Vagina (tissue), 2 donors: ENCODE measurements at places on chromosomes 11 and 22. TPM values are rescaled to one million over a fixed set of nuclear protein-coding genes. Genes with fewer than 3 reads are reported as not detected.
A peak's percentile ranks its signal among the peaks of the same experiment; 100 is the strongest.

- no peak overlapping the region for H3K27ac ChIP-seq
- no peak for DNase-seq
- H3K4me3 ChIP-seq: no peak overlapping the region
- H3K4me1 ChIP-seq: peaks cover 87% of the 10 kb centered on the region
Observed at GRCh38 chr11:2691355-2691761, 8.4 kb downstream of the KCNQ1OT1 start.

GRCh38 chr11:15704556-15704955 is 589.8 kb downstream of the INSC start:
- H3K4me1 ChIP-seq: peaks cover 14% of the 10 kb centered on the region
- DNase-seq: no peak
- H3K4me3 ChIP-seq: no peak overlapping the region
- no peak overlapping the region for H3K27ac ChIP-seq
- H3K36me3 ChIP-seq: no peaks in the 10 kb centered on the region

DNA sequence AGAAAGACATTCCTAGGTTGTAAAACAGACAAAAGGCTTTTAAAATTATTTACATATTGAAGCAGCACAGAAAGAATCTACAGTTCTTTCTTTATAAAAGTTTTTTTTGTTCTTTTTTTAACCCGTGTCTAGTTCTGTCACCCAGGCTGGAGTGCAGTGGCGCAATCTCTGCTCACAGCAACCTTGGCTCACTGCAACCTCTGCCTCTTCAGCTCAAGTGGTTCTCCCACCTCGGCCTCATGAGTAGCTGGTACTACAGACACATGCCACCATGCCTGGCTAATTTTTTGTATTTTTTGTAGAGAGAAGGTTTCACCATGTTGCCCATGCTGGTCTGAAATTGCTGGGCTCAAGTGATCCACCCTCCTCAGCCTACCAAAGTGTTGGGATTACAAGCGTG is 3.8 kb upstream of the INCENP start:
- H3K4me3 ChIP-seq: no peak overlapping the region
- no peak for DNase-seq
- peaks cover 14% of the 10 kb centered on the region for H3K4me1 ChIP-seq
- no peaks in the 10 kb centered on the region for H3K27me3 ChIP-seq
- H3K27ac ChIP-seq: no peak overlapping the region

Gene MRPL40
- total RNA-seq: 23.3 TPM

GRCh38 chr11:1387521-1387920 is 2.2 kb upstream of the BRSK2 start:
- H3K27ac ChIP-seq: no peak overlapping the region
- no peak overlapping the region for H3K4me3 ChIP-seq
- H3K4me1 ChIP-seq: peaks cover 29% of the 10 kb centered on the region
- no peaks in the 10 kb centered on the region for H3K36me3 ChIP-seq
- DNase-seq: no peak
- H3K27me3 ChIP-seq: peaks cover 10% of the 10 kb centered on the region

DNA sequence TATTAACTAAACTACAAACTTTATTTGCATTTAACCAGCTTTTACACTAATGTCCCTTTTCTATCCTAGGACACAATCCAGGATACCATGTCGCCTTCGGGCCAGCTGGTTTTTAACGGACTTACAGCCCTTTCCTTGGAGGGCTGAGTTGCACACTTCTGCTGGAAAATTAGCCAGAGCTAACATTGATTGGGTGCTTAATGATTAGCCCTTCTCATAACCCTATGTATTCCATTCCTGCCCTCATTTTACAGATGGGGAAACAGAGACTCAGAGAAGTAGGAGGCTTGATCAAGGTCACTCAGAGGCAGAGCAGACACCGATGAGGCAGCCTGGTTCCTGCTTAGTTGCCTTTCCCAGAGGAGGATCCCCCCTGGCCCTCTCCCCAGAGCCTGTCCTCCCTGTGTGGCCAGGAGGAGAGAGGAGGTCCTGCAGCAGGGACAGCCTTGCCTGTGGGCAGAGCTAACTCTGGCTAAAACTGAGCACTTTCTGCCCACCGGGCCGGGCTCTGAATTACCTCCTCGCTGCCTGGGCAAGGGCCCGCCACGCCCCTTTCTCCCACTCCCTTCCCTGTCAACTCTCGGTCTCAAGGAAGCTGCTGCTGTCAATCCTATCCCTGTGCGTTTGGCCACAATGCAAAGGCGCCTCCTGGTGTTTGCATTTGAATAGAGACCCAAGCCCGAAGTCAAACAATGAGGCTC is 59.6 kb upstream of the PAX6 start:
- peak; percentile 71 for DNase-seq
- H3K4me1 ChIP-seq: no peaks in the 10 kb centered on the region
- H3K27me3 ChIP-seq: no peaks in the 10 kb centered on the region

Gene OR5B12
- total RNA-seq: not detected

DNA sequence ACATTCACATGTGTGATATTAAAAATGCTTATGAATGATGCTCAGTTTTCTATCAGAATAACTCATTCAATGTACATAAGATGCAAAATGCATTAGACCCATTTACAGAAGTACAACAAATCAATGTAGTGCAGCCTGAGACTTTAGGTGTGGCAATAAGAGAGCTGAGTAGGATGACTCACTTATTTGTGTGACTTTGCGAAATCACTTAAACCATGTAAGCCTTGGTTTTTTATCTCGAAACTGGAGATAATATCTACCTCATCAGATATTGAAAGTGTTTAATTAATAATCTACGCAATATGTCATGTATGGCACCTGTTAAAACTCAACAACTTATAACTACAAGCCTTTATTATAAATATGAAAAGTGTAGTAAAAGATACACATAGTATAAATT is 105.7 kb upstream of the LUZP2 start:
- H3K4me1 ChIP-seq: no peaks in the 10 kb centered on the region
- DNase-seq: no peak
- H3K36me3 ChIP-seq: no peaks in the 10 kb centered on the region
- H3K4me3 ChIP-seq: no peak overlapping the region

DNA sequence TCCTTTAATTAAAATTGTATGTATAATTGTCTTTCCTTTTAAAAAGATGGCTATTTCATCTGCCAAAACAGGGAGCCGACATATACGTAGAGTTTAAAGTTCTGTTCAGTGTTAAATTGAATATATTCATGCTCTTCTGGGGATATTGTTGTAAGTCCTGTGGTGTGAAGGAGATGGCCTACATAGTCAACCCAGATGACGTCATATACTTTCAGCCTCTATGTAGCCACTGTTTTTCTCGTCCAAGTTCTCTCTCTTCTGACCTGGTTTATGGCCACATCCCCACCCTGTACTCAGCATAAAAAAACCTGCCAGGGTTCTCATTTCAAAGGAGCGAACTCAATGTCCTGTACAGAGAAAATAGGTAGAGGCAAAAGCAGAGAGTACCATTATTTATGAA is 509.4 kb upstream of the ARHGAP42 start:
- H3K4me1 ChIP-seq: no peaks in the 10 kb centered on the region
- H3K4me3 ChIP-seq: no peak overlapping the region
- H3K36me3 ChIP-seq: no peaks in the 10 kb centered on the region
- no peak for DNase-seq
- H3K27me3 ChIP-seq: no peaks in the 10 kb centered on the region

DNA sequence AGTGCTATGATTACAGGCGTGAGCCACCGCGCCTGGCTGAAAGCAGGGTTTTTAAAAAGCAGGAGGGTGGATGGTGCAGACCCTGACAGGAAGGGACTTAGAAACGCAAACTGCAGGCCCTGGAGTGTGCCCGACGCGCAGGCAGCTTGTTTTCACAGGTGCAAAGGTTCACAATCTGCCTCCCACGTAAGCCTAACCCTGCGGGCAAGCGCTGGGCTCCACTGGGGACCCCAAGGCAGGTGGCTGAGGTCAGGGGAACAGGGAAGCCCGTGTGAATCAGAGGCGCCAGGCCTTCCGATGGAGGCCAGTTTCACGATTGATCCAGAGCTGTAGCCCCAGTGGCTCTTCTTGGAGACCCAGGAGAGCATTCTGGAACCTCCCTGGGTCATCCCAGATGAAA is 256.3 kb downstream of the BRD1 start:
- H3K27me3 ChIP-seq: no peaks in the 10 kb centered on the region
- H3K36me3 ChIP-seq: no peaks in the 10 kb centered on the region
- DNase-seq: no peak
- H3K4me3 ChIP-seq: no peak overlapping the region

DNA sequence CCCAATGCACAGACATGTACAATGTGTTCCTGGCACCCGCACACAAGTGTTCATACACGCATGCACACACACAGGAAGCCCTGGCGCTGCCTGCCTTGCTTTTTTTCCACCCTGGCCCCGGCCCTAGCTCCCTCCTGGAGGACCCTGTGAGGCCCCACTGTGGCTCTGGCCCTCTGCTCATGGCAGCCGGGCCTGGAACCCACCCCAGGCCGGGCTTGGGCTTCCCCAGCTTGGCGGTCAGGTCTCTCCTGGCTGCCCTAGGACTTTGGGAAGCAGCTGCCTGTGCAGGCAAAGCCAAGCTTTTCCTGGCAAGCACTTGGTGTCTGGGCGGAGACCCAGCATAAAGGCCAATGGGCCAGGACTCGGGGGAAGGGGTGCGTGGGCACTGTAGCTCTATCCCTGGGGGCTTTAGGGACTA is 30.5 kb downstream of the CD82 start:
- H3K27me3 ChIP-seq: no peaks in the 10 kb centered on the region
- peaks cover 30% of the 10 kb centered on the region for H3K4me1 ChIP-seq
- no peak overlapping the region for H3K4me3 ChIP-seq
- H3K27ac ChIP-seq: peak overlapping the region; percentile 50

Gene OR51D1
- total RNA-seq: not detected

DNA sequence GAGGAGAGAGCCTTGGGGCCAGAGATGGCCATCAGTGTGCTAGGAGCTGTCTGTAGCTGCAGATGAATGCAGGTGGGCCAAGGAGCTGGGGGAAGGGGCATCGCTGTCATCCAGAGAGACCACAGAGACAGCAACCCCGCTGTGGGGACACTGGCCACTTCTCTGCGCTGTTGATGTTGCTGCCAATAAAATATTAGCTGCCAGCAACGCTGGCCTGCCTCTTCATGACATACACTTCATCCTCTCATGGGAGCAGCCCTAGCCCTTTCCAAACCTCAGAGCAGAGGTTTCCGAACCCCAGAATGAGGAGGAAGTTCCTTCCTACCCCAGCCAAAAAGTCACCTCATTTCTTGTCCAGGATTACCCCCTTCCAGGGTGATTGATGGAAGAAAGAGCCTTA is 106.2 kb downstream of the PARVA start:
- peaks cover 22% of the 10 kb centered on the region for H3K4me1 ChIP-seq
- H3K27ac ChIP-seq: peak overlapping the region; percentile 13
- DNase-seq: no peak

- no peak overlapping the region for H3K27ac ChIP-seq
- H3K36me3 ChIP-seq: no peaks in the 10 kb centered on the region
- H3K27me3 ChIP-seq: no peaks in the 10 kb centered on the region
- H3K4me1 ChIP-seq: no peaks in the 10 kb centered on the region
Observed at GRCh38 chr11:29022676-29023075, 914.5 kb downstream of the METTL15 start.

- no peak for DNase-seq
- no peak overlapping the region for H3K27ac ChIP-seq
- no peak overlapping the region for H3K4me3 ChIP-seq
- H3K4me1 ChIP-seq: no peaks in the 10 kb centered on the region
- no peaks in the 10 kb centered on the region for H3K36me3 ChIP-seq
Observed at GRCh38 chr11:100525635-100526034, 161.5 kb upstream of the ARHGAP42 start.

DNA sequence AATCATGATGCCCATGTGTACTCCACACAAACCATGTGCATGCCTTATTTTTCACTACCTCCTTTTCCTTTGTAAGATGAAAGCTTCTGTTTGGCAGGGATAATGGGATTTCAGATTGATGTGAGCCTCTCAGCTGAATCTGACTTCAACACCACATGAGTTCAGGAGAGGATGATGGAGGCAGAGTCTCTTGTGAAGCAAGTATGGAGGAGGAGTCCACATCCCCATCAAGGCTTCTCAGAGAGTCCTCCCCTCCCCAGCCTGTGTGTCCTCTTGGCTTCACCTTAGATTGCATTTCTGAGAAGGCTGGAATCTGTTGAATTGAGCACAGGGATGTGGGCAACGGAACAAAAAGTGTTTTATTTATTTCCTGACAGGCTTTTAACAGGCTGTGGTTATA is 370.4 kb downstream of the FAT3 start:
- DNase-seq: no peak
- H3K4me1 ChIP-seq: no peaks in the 10 kb centered on the region
- no peak overlapping the region for H3K27ac ChIP-seq
- no peaks in the 10 kb centered on the region for H3K27me3 ChIP-seq

GRCh38 chr22:34102633-34103032 is 182.4 kb upstream of the LARGE1 start:
- DNase-seq: no peak
- H3K36me3 ChIP-seq: no peaks in the 10 kb centered on the region
- no peaks in the 10 kb centered on the region for H3K4me1 ChIP-seq
- no peak overlapping the region for H3K27ac ChIP-seq
